NCI-H1436 (cell line): ENCODE measurements at places on chromosomes 16 and 17.
A peak's percentile ranks its signal among the peaks of the same experiment; 100 is the strongest.

DNA sequence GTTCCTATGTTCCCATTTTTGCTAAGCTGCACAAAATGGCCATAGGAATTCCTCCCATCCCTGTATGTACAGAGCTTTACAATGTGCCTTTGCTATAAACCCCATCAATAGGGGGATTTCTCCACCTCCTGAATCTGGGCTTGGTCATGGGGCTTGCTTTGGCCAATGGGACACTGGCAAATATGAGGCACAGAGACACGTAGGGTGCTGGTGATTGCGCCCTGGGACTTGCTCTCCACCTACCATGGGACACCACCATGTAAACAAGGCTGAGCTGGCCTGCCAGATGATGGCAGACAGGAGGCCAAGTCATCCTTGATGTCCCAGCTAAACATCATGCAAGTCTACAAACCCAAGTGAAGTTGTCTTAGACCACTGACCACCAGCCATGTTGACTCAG lies 15.3 kb upstream of the ALDH3A1 start:
- no peak for DNase-seq

GRCh38 chr16:23692190-23692837 lies 13.6 kb downstream of the PLK1 start:
- DNase-seq, result no peak

GRCh38 chr17:32912218-32912897 lies 15.6 kb upstream of the TMEM98 start:
- DNase-seq, result no peak

- no peak for DNase-seq
Observed at GRCh38 chr16:67758006-67758405, 38.9 kb upstream of the GFOD2 start.

DNA sequence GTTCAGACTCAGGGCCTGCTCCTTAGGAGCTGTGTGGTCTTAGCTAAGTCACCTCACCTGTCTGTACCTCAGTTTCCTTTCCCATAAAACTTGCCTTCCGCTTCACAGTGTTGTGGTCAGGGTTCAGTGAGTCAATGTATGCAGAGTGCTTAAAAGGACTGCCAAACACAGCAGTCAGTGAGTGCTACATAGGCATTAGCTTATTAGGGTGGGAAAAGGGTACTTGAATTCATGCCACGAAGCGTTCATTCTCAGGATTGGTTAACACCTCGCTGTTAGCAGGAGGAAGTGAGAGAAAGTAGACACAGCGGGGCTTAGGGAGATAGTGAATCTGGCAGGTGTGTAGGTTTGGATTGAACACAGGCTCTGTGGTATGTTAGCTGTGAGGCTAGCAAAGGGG lies 155.2 kb downstream of the SHISA9 start:
- no peak for DNase-seq

DNA sequence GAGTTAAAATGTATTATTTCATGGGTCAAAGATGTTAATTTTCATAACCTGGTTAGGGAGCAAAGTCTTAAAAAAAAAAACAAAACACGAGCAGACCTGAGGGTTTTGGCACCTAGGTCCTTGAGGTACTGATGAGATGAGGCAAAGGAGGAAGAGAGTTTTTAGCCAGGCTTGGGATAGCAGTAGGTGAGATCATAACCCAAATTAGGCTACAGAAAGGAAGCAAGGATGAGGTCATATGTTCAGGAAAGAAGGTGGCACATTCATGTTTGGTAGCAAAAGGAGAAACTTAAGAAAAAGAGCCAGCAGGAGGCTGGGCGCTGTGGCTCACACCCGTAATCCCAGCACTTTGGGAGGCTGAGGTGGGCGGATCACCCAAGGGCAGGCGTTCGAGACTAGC lies 2.8 kb downstream of the ATXN1L start:
- DNase-seq, result no peak

DNA sequence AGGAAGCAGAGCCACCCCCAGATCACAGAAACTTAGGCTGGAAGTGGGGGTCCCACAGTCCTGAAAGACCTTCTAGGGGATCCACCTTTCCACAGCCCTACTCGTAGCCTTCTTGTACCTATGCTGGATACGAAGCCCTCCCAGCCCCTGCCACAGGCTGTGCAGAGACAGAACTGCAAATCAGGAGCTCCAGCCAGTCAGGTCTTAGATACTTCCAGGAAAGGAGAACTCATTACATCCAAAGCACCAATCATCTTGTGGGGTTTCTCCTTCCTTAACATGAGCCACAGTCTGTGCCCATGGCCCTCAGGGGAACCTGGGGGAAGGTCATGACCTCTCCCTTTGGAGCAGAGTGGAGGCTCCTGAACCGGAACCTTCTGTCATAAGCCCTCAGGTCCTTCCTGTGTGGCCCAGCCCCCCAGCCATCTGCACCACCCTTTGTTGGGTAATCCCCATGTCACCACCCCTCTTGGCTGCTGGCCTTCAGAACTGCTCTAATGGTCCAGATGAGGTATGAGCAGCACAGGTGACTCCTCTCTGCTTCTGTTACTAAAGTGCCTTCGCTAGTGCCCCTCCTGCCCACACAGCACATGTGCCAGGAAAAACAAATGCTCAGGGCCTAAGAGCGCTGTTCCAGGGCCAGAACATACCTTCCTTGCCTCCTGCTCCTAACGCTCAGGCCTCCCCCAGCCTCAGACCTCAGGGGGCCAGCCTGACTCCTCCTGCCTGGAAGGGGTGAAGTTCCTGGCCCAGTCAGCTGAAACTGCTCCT lies 14.6 kb downstream of the SRCIN1 start:
- DNase-seq, result peak; percentile 32

GRCh38 chr16:21338537-21339268 lies 60.6 kb upstream of the CRYM start:
- no peak for DNase-seq

- no peak for DNase-seq
Observed at GRCh38 chr17:20235747-20236146, 226.6 kb downstream of the SPECC1 start.

- no peak for DNase-seq
Observed at GRCh38 chr16:12802048-12802447, 1.6 kb downstream of the CPPED1 start.

- no peak for DNase-seq
Observed at GRCh38 chr17:35023538-35023937, 40.0 kb downstream of the RFFL start.

- DNase-seq, result peak; percentile 57
Observed at GRCh38 chr17:27756467-27757371, 43.6 kb downstream of the NOS2 start.

DNA sequence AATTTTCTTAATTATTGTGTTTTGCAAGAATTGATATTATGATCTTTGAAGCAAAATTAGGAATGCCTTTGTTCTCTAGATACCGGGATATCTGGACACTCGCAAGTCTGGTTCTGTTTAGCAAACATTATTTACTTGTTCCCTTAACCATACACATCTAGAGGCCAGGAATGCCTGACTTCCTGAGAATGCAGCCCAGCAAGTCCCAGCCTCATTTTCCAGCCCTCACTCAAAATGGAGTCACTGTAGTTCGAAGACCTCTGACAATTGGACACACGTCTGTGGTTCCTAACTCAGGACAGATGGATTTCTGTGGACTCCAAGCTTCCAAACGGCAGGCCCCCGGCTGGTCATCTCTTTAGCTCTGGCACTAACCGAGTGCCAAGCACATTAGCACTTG lies 355.4 kb upstream of the RBFOX1 start:
- no peak for DNase-seq

GRCh38 chr16:88651276-88651988 lies 579 bp upstream of the CYBA start:
- DNase-seq, result no peak

- no peak for DNase-seq
Observed at GRCh38 chr17:46027976-46028325, 28.9 kb downstream of the STH start.

DNA sequence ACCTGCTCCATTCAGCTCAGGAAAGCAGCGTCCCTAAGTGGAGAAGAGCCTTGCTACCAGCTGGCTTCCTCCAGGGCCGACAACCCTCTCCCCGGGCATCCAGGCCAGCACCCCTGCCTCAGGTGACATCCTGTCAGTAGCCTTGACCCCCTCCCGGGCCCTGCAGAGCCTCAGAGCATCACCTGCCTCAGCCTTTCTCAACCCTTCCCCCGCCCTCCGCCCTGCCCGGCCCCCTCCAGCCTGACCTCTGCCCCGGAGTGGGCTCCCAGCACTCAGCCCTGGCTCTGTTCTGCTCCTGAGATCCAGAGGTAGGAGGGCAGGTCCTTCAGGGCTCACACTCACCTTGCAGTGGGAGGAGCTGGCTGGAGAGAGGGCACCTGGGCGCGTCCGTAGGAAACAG lies 73.8 kb upstream of the METRNL start:
- DNase-seq, result no peak

DNA sequence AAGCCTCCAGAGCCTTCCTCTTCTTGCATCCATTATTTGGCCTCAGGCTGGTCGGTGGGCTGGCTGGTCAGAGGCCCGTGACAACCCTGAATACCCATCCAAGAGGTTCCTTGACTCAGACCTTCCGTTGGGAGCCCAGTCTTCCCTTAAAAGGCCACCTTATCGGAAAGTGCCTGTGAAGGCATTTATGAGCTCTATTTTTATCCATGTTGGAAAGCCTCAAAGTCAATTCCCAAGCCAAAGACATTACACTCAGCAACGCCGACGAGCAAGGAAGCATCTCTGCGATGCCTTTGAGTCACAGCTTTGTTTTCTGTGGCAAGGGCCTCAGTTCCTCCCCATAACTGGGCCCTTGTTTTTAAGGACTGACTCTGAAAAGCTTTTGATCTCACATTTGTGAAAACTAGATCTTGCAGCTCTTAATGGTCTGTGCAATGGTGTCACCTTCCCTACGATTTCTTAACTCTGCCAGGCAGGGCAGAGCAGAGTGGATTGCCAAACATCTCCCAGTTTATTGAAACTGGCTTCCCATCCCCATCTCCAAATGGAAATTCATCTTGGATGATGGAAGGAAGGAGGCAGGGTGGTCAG lies 13.3 kb upstream of the SPOP start:
- DNase-seq, result no peak

DNA sequence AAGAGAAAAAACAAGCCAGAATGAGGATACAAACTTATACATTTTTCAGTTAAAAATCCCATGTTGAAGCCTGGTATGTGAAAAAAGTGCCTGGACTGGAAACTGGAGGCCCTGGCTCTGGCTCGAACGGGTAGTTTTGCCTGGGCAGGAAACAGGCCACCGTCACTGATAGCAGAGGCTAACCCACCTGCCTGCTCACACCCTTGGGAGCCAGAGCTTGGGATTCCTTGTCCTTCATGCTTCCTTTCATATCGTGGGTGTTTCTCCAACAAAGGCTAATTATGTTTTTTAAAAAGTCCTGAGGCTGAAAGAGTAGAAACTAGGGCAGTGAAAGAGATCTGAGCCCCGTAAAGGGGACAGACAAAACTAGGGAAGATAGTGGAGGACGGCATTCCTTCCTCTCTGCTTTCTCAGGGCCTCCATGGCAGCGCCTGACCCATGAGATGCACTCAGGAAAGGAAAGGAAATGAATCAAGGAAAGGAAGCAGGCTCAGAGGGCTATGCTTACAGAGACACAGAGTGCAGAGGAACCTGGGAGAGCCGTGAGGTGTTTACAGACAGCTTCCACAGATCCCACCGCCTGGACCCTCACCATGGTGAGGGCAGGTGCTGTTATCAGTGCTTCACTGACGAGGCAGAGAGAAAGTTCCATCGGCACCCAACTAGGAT lies 138.1 kb downstream of the PARN start:
- DNase-seq, result no peak

DNA sequence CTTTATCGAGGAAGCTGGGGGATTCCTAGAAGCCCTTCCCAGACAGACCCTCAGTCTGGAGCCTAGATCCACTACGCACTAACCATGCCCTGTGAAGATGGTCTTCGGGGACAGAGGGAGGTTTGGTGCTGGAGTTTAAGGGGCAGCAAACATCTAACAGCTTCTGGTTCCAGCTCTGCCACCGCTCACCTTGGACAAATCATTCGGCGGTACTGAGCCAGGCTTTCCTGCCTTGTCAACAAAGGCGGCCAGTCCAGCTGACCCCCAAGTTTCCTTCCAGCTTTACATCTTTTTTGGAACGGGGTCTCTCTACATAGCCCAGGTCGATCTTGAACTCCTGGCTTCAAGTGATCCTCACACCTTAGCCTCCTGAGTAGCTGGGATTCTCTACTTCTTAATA lies 369 bp upstream of the GJD3 start:
- DNase-seq, result no peak
